ENCODE measurements at places on chromosomes 1 and 21.
A peak's percentile ranks its signal among the peaks of the same experiment; 100 is the strongest.

DNA sequence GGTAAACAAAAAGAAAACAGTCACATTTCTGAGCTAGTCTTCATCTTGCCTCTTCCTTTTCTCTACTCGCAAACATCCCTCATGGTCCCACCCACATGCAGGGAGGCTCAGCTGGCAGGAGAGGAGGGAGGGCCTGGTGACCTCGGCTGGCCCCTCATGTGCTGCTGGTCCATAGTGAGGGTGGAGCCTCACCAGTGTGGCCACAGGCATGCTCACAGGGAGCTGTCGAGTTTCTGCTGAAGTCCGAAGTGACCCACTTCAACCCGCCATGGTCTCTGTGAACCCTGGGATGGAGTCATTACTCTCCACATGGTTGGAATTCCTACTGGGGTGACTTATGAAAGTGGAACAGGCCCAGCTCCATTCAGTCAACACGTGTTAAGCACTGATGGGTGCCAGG lies 253.4 kb downstream of the RHOU start:
- DNase-seq, result peak; percentile 3

GRCh38 chr21:26070121-26070520 lies 100.4 kb downstream of the APP start:
- no peak for DNase-seq

DNA sequence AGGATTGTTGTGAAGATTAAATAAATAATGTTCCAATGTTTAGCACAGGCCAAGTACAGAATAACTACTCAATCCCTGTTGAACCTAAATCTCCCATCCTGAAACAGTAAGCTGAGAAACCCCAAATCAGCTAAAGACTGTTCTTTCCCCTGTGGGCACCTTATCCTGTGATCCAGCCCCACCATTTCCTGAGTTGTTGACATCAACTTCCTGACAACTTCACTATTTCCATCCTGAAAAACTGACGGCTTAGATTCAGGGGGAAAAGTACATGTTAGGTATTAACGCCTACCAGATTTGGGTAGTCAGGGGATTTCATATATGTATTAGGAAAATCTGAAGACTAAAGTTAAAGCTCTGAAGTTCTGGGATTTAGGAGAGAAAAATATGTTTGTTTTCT lies 51.7 kb upstream of the PALMD start:
- no peak for DNase-seq

DNA sequence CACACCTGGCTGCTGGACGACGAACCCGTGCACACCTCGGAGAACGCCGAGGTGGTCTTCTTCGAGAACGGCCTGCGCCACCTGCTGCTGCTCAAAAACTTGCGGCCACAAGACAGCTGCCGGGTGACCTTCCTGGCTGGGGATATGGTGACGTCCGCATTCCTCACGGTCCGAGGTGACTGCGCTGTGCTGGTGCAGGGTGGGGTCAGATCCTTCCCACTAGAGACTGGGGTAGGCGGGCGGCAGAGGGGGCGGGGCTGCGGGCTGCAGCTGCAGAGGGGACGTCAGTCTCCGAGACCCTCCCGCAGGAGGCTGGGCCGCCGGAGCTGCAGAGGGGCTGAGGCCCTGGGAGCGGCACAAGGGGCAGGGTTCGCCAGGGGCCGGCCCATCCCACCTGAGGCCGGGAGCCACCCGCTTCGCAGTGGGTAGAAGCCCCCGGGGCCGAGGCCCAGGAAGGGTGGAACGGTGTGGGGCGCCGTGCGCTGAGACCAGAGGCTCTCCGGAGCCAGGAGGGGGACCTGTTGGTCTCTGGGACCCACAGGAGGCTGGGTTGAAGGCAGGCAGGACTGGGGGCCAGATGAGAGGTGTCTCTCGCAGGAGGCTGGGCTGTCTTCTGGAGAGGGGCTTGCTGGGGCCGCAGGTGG lies 90.6 kb downstream of the TRIM11 start:
- DNase-seq, result no peak

- DNase-seq, result no peak
Measured at GRCh38 chr1:58436615-58437297, 109.8 kb downstream of the OMA1 start.

GRCh38 chr1:61640531-61641530 lies 84.1 kb downstream of the TM2D1 start:
- DNase-seq, result no peak

- DNase-seq, result no peak
Measured at GRCh38 chr1:63101336-63101735, 221.0 kb upstream of the FOXD3 start.

- no peak for DNase-seq
Measured at GRCh38 chr1:192741095-192741494, 67.7 kb upstream of the RGS2 start.

DNA sequence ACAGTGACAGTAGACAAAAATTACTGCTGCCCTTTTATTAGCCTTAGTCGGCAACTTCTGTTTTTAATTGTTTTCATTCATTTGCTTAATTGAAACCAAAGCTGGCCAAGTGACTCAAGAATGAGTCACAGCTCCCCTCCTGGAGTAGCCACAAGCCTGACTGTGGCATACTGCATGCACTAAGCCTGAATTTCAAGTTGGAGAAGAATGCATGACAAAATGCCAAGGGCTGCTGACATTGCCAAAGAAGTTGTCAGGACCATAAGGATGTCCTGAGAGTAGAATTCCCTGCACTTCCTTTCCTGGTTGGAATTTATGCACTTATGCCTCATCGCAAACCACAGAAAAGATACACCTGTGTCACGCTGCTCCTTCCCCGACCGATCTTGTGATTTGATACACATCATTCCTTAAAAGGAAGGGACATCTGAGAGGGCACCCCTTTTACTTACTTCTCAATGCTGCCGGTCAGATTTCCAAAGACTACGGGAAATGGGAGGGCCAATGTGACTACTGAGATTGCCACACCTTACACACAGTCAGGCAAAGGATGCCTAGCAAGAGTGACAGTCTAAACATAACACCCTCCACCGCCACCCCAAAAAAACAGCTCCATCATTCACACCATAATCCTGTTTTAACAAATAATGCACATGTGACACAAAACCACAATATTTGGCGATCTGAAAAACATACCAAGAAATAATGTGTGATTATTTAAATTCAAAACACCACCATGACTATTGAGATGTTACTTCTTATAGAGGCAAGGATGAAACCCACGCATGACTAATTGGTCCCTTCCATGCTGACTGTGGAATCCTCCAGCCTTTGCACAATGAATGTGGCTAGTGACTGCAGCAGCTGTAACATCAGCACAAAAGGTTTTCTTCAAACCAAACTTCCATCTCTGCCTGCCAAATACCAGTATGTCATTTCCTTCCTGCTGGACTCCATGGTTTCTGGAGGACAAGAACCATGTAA lies 28.2 kb downstream of the VAV3 start:
- DNase-seq, result peak; percentile 58

GRCh38 chr1:67646145-67647035 lies 38.6 kb upstream of the GADD45A start:
- DNase-seq, result no peak

- peak; percentile 67 for DNase-seq
Measured at GRCh38 chr21:25563361-25564116, 43.7 kb downstream of the MRPL39 start.

DNA sequence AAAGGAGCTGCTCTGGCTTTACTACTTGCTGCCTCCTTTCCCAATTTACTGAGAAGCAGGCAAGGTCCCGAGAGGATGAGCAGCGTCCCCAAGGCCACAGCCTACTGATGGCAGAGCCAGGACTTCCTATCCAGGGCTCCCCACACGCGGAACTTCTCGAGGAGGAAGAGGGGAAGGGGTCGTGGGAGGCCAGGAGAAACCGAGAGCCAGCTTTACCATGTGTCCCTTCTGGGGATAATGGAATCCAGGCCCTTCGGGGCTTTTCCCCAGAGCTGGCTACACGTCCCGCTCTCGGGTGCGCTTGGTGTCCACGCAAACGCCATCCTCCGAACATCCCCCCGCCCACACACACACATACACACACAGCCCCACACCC lies 4.3 kb upstream of the CCN1 start:
- DNase-seq, result no peak

- DNase-seq, result no peak
Measured at GRCh38 chr1:66413136-66413837, 120.7 kb upstream of the SGIP1 start.

DNA sequence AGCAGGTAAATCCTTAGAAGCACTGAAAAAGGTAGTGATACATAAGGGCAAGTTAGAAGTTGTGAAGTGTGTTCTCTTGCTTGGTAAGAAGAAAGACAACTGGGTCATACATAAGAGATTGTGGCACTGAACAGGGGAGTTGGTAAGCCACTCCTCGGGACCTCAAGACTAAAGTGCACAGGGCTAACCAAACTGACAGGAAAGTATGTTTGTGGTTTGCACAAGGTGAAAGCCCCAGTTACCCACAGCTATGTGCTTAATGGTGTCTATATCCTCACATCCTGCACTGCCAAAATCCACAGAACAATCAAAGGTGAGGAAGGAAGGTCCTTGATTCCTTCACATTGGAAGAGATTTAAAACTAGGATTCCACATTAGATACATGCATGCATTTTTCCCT lies 276.5 kb downstream of the DNM3 start:
- no peak for DNase-seq

GRCh38 chr1:95660736-95661135 lies 426.7 kb downstream of the RWDD3 start:
- DNase-seq, result no peak

DNA sequence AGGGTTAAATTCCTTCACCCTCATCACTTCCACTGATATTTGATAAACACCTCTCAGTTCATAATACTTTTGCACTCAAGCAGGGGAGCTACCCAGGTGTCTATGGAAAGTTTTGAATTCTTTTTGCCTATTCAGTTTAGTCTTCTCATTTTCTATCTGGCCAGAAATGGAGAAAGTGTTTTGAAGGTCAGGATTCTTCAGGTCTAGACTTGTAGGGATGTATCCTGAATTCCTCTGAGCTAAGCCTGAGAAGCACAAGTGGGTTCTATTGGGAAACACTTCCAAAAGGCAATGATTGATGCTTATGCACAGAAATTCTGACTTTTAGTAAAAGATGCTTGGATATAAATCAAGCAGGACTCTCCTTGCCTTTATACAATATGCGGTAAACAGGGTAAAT lies 217.8 kb upstream of the HOOK1 start:
- no peak for DNase-seq

GRCh38 chr1:97138515-97139032 lies 417.0 kb downstream of the PTBP2 start:
- no peak for DNase-seq

DNA sequence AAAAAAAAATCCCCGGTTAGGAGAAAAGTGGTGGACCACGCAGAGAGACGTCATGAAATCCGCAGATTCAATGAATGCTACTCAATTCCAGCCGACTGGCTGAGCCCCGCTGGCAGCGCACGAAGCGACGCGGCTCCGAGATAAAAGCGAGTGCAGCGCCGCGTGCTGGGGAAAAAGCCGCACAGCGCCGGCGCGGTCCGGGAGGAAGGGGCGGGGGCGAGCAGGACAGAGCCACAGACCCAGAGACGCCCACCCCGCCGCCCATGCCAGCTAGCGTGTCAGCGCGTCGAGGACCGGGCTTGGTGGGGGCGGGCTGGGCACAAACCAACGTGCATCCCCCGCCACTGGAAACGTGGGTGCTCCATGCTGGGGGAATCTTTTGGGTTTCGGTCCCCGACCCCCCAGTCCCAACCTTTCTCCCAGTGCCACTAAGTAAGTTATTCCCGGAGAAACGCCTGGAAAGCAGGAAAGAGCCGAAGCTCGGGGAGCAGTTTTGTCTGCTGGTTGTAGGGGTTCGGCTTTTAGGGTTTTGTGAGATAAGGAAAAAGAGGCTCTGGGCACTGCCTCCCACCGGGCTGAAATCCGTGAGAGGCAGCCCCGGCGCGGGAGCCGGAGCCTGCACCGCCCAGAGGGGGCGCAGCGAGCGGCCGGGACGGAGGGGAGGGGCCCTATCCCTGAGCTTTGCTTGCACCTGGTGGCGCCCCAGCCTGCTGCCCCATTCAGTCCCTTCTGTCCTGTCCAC lies at the start of gene KCNJ6:
TSS of gene KCNJ6 (minus strand) at position 148 of the 742 bp plus-strand sequence. CDS start 75,775 bp downstream, outside the sequence.
- peak; percentile 25 for DNase-seq

DNA sequence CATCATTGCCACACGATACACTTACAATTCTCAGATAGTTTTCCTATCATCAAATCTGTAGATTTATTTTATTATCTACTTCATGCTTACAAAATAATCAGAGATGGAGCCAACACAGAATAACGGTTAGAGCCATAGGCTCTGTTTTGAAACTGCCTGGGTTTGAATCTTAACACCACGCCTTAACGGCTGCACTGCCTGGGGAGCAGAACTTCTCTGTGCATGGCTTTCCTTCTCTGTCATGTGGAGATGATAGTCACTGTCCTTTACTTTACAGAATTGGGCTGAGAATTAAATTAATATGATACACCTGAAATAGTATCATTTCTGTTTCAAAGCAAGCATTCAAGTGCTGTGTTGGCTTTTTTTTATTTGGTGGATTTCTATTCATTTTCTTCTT lies 177.8 kb downstream of the HMCN1 start:
- no peak for DNase-seq

- no peak for DNase-seq
Measured at GRCh38 chr1:112727716-112728115, 12.6 kb upstream of the PPM1J start.

DNA sequence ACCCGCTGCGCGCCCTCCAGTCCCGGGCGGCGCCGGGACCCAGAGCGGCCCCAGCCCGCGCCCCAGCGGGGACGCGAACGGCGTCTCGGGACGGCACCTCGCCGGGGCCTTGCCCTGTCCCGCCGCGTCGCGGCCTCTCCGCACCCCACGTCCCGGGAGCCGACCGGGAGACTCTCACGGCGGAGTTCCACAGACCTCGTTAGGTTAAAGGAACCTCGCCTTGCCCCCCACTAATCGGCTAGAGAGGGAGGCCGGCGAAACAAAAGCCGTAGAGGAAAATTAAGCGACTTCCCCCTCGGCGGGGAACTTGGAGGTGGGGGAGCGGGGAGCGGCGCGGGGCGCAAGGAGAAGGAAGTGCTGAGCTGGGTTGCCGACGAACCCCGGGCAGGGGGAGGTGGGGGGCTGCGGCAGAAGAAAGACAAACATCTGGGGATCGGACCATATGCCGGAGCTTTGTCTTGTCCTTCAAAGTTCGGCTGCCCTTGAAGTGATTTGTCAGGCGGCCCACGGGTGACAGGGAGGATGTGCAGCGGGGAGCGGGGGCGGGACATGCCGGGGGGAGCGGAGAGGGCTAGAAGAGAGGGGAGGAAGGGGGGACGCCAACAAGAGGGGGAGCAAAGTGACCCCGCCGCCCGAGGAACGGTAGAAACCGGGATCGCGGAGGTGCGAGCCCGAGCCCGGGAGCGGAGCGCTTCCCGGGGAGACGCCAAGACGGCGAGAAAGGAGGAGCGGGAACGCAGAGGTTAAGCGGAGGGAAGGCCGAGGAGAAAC lies 120.0 kb upstream of the RRP15 start:
- DNase-seq, result peak; percentile 25

- DNase-seq, result peak; percentile 73
Measured at GRCh38 chr1:6614019-6614928, 743 bp downstream of the PHF13 start.

- no peak for DNase-seq
Measured at GRCh38 chr1:54302951-54303843, 103.0 kb downstream of the SSBP3 start.

DNA sequence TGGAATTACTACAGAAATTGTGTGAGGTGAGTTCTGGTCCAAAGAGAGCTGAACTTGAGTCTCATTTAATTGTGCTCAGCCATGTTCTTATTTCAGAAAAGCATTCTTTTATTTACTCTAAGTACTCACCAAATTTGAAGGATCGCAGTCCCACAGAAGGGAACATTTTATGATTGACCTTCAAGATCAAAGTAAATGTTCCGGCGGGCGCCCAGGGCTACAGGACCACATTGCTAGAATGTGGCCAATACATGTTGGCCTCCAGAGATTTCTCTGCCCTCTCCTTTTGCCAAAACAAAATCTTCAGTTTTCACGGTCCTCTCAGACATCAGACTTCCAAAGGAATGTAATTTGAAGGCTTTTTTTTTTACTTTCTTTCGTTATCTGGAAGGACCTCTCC lies 237.8 kb downstream of the FMN2 start:
- DNase-seq, result no peak

All from stimulated activated CD8-positive, alpha-beta memory T cell treated with anti-CD3 and anti-CD28 coated beads, Interleukin-4, amount 100 ng/mL, for 48 hours (primary cell).